Stimulated activated CD4-positive, alpha-beta T cell treated with anti-CD3 and anti-CD28 coated beads, Interleukin-4, amount 100 ng/mL, for 1 hour (primary cell): ENCODE measurements at places on chromosomes 11 and 22.

- no peak for DNase-seq
Observed at GRCh38 chr11:13944911-13945425, 17.6 kb upstream of the SPON1 start.

DNA sequence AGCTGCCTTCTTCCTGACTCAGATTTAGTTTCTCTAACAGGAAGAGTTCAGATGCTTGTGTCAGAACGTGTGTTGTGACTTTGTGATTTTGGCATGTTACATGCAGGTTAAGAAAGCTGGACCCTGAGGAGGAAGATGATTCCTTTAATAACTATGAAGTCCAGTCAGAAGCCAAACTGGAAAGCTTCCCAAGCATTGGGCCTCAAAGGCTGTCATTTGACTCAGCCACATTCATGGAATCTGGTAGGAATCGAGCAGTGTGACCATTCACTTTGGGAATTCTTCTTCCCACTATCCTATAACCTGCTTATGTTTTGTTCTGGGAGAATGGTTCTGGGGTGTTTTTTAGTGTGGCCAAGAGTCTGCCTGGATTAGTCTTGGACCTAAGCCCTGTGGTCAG is 48.0 kb downstream of the CABIN1 start:
- DNase-seq = no peak

DNA sequence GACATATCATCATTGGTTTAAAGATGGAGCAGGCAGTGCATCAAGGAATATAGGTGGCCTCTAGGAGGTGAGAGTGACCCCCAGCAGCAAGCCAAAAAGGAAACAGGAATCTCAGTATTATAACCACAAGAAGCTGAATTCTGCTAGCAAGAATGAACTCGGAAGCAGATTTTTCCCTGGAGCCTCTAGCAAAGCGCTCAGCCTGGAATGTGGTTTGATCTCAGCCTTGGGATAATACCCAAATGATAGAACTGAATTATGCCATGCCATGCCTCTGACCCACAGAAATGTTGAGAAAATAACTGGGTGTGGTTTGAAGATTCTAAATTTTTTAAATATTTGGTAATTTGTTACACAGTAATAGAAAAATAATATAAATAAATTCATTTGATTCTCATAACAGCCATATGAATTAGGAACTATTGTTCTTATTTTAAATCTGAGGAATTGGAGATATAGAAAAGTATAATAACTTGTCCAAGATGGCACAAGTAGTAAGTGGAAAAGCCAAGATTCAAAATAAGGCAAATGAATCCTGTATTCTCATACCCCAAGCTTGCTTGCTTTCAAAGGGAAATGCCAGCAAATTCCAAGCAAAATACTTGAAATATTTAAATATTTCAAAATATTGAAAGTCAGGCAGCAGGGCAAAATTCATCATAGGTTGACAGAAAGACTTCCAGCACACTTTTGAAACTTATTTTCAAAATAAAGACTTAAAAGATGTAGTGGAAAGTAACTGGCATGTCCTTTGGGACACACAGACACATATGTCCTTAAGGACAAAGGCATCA is 567.4 kb downstream of the KCNA4 start:
- DNase-seq = no peak

- DNase-seq = no peak
Observed at GRCh38 chr22:25729016-25729995, 12.7 kb upstream of the MYO18B start.

DNA sequence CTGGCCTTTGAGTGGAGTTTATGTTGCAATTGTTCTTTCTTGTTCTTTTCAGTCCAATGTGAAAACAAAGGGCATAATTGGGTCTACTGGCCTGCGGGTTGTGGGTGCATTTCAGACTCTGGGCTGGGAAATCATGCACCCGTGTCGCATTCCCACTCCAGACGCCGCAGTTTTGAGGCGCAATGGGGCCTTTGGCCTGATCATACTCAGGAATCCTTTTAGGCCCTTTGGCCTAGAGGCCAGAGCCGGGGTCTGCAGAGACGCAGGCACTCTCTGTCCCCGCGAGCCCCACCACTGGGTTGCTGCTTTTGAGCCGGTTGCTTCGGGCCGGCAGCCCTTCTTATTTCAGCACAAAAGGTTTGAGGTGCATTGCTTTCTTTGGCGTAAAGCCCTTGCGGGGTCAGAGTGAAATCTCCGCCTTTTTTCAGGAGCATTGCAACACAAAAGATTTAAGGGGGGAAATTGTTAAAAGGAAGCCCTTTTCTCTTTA is 48.4 kb upstream of the DBX1 start:
- no peak for DNase-seq

DNA sequence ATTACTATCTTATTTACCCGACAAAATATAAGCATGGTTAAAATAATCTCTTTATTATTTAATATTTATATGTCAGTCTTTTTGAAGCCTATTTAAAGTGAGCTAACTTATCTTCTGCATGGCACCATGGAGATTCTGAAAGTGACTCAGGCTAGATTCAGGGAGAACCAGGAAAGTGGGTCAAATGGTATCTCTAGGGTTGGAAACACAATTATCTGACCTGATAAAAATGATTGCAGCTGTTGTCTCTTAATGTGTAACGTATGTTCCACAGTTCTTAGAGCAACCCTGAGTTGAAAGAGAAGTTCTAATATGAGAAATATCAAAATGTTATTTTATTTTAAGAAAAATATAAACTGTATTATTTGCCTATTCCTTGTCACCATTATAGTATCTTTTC is 143.1 kb upstream of the CARD18 start:
- DNase-seq = no peak

DNA sequence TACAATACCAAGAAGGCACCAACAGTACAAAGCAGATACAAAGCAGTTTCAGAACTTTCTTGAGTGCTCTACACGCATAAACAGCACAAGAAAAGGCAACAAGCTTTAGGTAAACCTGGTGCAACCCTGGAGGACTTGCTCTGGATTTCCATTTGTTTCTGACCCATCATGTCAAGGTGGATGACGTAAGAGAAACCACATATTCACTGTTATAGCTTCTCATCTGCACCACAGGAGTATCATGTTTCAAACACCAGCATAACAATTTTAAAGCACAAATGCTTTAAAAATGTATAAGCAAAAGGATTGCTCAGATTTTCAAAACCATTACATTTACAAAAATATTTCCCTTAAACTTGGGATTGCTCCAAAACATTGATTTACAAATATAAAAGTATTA is 25.0 kb upstream of the YPEL1 start:
- no peak for DNase-seq
